Stimulated activated CD4-positive, alpha-beta T cell treated with anti-CD3 and anti-CD28 coated beads, Interleukin-2, amount 100 ng/mL, for 48 hours (primary cell): ENCODE measurements at places on chromosomes 1 and 21.

DNA sequence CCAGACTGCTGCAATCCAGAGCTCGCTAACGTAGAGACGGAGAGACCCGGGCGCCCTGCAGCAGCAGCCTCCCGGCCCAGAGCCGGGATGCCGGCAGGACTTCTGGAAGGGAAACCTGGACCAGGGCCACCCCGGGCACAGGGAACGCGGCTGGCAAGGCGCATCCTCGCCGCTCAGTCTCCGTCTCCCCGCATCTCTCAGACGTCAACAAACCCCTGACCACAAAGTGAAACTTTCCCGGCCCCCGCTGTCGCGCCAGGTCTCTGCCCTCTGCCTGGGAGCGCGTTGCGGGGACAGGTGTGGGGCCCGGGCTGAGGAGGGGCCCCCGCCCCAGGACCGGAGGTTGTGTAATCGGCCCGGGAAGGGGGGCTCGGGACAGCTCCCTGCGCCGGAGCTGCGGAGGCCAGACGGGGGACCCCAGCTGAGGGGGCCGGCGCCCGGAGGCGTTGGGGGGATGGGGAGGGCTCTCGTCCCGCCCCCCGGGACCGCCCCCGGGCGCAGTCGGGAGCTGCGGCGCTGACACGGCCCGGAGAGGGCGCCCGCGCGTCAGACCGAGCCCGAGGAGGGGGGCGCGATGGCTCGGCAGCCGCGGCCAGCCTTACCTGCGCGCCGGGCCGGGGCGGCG is 116.6 kb upstream of the HIVEP3 start:
- peak; percentile 15 for DNase-seq

- no peak for DNase-seq
Measured at GRCh38 chr1:207397525-207397926, 56.6 kb upstream of the CR2 start.

DNA sequence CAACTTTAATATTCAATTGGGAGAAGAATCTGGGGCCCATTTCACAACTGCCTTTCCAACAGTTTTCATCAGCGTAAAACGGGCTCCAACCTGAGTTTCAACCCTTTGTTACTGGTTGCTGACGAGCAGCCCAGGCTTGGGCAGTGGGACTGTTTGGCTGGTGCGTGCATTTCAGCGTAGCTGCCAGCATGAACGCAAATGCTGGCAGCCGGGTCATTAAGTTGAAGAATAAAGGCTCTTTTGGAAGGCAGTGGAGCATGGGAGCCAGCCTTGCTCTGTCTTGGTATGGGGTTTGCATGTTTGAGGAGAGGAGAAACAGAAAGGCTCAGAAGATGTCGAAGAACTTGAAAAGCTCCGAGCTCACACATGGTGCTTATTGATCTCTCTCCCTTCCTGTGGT is 40.7 kb downstream of the WDR3 start:
- DNase-seq, result no peak

DNA sequence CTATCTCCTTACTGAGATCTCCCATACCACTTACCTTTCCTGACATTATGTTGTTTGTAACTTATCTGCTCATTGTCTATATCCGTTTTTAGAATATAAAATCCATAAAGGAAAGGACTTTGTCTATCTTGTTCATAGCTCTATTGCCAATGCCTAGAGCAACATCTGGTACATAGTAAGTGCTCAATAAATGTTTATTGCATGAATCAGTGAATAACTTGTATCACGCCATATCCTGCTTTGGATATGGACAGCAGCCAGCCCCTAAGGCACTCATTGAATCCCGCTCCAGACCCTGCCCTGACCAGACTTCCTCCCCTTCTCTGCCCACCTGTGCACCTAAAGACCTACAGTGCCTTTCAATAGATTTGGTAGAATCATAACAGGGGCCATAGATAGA is 298.1 kb upstream of the PLXNA2 start:
- DNase-seq, result no peak

DNA sequence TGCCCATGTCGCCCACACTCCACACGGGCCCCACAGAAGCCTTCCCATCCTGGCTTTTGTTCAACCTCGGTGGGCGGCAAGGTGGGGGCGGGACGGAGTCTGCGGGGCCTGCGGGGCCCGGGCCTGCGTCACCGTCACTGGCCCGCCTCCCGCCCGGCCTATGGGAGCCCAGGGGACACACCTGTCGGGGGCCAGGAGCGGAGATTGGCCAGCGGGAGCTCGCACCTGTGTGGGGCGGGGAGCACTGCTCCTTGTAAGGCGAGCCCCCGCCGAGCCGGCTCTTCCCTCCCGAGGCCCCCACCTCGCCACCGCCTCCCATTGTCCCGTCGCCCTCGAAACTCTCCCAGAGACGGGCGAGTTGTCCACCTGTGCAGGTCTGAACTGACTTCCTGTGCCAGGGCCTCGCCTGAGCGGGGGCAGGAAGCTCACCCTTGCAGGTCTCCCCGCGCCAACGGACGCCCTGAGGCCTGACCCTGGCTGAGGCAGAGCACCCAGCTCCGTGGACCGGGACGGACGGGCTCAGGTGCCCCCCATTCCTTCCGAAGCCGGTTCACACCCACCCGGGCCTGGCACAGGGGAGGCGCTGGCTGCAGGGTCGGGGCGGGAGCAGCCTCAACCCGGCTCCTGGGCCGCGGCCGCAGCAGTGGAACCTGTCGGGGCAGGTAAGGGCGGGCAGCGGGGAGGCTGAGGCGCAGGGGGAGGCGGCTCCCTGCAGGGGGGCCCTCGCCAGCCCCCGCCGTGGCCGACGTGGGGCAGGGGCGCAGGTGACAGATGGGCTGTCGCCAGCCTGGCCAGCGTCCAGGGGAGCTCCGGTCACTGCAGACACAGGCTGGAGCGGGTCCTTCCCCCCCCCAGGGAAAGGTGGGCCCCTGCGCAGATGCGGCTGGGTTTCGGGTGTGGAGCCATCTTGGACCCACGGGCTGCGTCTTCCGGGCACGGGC is 10.8 kb upstream of the TTLL10 start:
- no peak for DNase-seq

DNA sequence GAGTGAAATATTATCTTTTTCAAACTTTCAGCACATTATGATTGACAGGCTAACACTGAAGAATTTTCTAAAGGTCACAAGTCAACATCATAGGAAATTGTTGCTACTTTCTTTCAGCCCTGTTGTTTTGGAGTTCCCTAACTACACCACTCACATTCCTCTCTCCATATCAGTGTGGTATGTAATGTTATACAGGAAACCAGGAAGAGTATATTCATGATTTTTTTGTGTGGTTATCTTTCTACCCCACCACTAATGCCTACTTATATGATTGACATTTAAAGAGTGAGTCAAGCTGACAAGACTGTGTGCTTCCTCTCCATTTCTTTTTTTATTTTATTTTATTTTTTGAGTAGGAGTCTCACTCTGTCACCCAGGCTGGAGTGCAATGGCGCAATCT is 47.8 kb upstream of the PRDM2 start:
- no peak for DNase-seq

DNA sequence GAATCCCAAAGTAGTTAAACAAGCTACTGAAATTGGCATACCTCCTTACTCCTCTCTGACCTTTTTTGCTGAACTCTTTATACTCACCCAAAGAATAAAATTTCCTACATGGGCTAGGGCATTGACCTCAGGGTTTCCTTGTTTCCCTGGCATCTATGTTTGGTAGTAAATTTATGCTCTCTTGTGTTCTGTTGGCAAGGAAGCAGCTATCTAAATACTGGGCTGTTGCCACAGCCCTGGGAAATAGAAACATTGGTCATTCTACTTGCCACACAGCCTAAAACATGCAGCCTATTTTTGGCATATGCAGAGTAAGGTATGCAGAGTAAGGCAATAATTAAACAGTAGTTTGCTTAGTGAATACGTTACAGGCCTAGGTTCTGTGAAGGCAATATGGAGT is 351.4 kb downstream of the HLX start:
- DNase-seq, result no peak

DNA sequence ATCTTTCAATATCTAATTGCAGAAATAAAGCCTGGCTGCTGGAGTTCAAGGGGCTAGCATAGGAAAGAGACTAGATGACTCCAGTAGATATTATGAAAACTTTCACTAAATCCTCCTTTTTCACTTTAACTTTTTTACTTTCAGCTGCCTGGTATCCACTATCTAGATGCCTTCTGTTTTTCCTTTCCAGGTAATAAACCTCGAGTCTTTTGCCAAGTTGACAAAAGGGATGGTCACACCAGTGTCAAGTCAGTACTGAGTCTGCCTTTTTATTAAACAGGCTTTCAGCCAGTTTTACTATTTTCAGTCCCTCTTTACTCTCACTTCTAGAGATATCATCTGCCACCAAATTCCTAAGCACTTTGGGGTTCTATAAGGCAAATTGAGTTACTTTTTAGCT is 195.6 kb downstream of the FGGY start:
- no peak for DNase-seq

GRCh38 chr1:22855668-22856606 is 116.7 kb downstream of the LACTBL1 start:
- no peak for DNase-seq

GRCh38 chr1:61436016-61436415 is 288.9 kb downstream of the TM2D1 start:
- DNase-seq, result no peak

DNA sequence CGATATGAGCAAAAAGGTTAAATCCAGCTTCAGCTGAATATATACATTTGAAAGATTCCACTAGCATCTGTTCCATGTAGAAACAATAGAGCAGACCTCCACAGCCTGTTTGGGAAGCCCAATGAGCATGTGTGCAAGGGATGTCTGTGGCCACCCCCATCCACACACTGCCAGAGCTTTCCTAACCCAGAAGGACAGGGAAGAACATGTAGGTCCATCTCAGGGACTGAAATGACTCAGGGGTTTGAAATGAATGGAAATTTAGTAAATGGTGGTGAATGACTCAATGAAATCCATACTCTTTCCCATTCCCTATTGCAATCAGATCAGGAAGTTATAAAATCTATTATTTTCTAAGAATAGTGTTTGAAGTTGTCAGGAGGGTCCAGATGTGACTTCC is 397.2 kb downstream of the DUSP10 start:
- DNase-seq, result no peak

- no peak for DNase-seq
Measured at GRCh38 chr1:156805766-156806511, 10.7 kb downstream of the SH2D2A start.

- DNase-seq, result no peak
Measured at GRCh38 chr1:117594261-117594990, 11.4 kb upstream of the TENT5C start.

GRCh38 chr1:164891615-164892014 is 332.6 kb downstream of the PBX1 start:
- DNase-seq, result no peak

DNA sequence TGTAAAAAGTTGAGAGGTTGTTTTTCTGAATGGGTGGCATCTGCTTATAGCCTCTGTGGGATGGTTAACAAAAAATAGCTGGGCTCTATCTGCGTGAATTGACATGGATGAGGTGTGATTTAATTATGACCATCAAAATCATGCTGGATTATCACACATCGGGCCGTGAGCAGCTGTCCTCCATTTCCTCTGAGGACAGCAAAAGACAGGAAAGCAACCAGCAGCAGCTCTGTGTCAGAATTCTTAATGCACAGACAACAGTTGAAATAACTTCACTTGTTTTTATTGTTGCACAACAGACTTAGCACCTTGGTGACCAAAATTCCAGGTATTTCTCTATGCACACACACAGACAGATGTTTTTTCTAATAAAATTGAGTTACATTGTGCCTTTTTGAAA is 54.5 kb upstream of the LAPTM5 start:
- DNase-seq, result no peak

DNA sequence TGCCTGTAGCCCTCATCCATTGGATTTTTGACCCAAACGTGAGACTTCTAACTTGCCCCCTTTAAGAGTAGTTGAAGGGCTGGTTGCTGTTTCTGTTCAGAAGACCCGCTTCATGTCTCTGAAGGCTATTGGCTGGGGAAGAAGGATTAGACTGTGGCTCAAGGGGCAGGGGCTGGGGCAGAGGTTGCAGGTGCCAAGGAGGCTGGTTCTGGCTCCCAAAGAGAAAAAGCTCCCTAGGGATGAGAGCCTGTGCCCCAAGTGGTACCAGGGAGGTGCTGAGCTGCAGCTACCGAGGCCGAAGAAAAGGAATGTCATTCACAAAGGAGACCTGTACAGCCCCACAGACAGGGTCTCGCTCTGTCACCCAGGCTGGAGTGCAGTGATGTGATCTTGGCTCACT is 5.8 kb downstream of the WNT3A start:
- DNase-seq, result no peak

DNA sequence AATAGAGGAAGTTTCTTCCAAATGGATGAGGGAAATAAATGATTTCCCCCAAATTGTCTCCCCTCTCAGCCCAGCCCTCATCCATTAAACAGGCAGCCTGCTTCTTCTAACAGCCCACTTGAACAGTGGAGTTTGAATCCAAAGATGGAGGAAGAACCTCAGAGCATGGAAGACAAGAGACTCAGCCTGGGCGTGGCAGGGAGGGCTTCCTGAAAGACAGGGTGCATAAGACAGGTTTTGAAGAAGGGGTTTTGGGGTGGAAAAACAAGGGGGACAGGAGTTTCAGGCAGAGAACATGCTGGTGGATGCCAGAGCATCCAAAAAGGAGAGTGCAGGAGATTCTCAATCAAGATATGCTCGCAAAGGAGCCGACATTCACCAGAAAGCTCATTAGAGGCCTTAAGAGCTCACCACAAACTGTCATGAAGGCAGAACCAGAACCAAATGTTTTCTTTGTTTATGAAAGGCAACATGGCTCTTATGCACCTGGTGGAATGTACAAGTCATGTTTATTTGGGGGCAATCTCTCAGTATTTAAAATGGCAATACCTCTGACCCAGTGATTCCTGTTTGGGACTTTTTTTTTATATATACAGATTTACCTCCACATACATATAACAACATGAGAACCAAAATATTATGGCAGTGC is 26.5 kb upstream of the TSPEAR start:
- no peak for DNase-seq

- no peak for DNase-seq
Measured at GRCh38 chr21:42544544-42544943, 30.9 kb downstream of the SLC37A1 start.

GRCh38 chr21:44286086-44286715 is 525 bp downstream of the AIRE start:
- no peak for DNase-seq

GRCh38 chr1:6392809-6393399 is 663 bp downstream of the ACOT7 start:
- no peak for DNase-seq

GRCh38 chr1:89721351-89721750 is 88.4 kb downstream of the LRRC8C start:
- DNase-seq, result no peak

DNA sequence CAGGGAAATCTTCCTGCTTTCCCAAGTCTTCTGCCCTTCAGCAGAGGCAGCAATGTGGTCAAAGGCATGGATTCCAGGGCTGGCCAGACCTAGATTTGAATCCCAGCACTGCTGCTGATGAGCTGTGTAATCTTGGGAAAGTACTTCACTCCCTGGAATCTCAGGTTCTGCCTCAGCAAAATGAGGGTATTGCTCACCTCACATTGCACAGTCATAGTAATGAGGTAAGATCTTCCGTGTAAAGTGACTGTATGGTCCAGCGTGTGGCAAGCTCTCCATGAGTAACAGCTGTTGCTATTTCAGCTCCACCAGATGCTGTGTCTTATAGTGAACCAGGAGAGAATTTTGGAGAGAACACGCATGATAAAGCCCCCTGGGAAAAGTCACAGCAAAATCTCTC is 56.1 kb upstream of the F3 start:
- DNase-seq, result no peak

- DNase-seq, result no peak
Measured at GRCh38 chr1:58249737-58250586, 296.6 kb downstream of the OMA1 start.
